Subcutaneous adipose tissue (tissue), 4 donors: ENCODE measurements at places on chromosomes 7 and 10. TPM values are rescaled to one million over a fixed set of nuclear protein-coding genes. Genes with fewer than 3 reads are reported as not detected.

Gene TUBAL3
- total RNA-seq: 0.57 TPM

Gene VWA2
- total RNA-seq: 0.19 TPM

Gene TSPAN15
- 60.6 TPM for total RNA-seq

Gene OR2A12
- total RNA-seq: not detected

Gene ELFN1
- total RNA-seq: 0.82 TPM

Gene C10orf71
- total RNA-seq: not detected

Gene C10orf105
- total RNA-seq: 0.19 TPM

Gene TMEM184A
- total RNA-seq: 0.17 TPM

Gene SLC26A5
- total RNA-seq: not detected

Gene SH2B2
- total RNA-seq: 3.4 TPM

Gene PPP1R17
- total RNA-seq: not detected

Gene PRKG1
- total RNA-seq: 7.6 TPM

Gene AIFM2
- 97.2 TPM for total RNA-seq

Gene IKZF1
- total RNA-seq: 49.3 TPM
